ENCODE measurements at places on chromosomes 4 and X.
A peak's percentile ranks its signal among the peaks of the same experiment; 100 is the strongest.

DNA sequence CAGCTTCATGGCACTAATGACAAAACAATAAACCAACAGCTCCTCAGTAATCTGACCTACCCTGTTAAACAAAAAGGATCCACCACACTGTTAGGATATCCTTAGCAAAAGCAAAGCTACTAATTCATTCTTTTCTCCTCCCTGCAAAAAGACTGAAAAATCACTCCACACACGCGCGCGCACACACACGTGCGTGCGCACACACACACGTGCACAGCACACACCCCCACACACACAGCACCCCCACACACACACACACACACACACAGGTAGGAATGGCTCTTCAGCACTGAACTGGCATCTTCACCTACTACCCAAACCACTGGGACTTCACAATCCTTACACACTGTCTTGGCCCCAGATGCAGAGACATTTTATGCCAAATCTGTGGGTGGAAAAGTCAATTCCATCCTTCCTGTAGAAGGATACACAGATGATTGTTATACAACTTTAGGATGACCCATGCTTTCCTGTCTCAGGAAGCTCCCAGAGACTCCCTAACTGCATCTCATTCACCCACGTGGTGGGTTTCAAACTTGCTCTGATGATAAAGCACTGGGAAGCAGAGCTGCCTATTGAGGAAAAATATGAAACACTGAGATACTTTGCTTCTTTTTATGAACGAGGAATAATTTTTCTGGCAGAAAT lies 102.5 kb downstream of the TSPAN5 start:
- DNase-seq: no peak

DNA sequence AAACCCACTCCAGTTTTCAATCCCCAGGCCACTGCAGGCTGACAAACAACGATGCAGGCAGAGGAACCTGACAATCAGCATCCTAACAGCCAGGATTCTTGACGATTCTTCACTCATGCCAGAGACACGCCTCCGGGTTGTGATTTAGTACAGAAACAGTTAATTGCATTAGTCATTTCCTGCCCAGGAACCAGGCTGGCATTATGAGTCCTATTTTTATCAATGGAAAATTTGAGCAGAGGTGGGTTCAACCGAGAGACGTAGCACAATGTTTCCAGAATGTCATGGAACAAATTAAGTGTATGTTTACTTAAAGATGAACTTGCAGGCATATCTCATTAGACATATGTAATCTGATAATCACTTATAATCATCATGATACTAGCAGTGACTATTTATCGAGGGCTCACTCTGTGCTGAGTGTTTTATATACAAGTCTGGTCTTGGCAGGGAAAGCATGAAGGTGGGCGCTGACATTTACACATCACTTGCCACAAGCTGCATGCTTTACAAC lies 159.7 kb downstream of the NSUN7 start:
- DNase-seq: no peak

DNA sequence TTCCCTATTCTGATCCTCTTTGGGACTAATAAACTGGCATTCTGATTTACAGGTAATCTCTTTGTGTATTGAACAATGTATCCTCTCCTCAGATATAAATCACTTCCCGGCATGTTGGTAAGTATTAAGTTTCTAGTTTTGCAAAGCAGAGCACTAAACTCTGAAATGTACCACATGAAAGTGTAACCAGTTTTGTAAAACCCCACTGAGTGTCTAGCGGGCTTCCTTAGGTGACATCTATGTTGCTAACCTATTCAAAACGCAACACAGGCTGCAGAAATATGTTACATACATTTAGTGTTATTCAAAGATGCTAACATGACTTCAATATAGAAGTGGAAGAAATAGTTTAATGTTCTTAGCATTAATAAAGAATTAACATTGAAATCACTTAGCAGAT lies 25.2 kb downstream of the DNAJB14 start:
- DNase-seq: no peak

- no peak for DNase-seq
Measured at GRCh38 chrX:80879143-80879542, 69.5 kb upstream of the BRWD3 start.

DNA sequence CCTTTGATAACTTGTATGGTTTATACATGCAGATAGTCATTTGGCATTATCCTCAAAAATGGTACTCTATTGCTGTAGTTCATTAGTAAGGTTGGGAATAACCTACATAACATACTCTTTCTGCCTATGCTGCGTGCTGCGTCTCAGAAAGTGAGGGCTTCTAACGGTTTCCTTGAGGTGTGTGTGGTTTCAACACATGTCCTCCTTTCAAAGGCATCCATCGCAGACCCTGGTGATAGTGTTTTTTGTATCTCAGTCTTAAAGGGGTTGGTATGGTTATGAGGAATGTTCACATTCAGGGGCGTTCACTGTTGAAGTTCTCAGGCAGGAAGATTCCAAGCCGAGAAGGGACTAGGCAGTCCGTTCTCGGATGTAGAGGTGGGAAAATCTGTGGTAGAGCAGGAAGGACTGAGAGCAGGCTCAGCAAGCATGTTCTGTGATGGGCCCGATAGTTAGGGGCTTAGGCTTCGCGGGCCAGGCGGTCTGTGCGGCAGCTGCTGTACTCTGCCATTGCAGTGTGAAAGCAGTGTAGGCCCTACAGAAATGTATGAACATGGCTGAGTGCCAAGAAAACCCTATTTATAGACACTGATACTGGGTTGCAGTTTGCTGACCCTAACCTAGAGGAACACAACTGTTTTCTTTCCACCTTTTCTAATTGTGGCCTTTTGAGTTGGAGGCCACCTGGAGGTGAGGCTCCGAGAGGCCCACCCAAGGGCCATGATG lies 123.2 kb downstream of the GPR143 start:
- DNase-seq: peak; percentile 27

GRCh38 chrX:56728752-56729151 lies 291 bp upstream of the NBDY start:
- DNase-seq: peak; percentile 76

- no peak for DNase-seq
Measured at GRCh38 chr4:84753321-84753972, 170.5 kb downstream of the CDS1 start.

DNA sequence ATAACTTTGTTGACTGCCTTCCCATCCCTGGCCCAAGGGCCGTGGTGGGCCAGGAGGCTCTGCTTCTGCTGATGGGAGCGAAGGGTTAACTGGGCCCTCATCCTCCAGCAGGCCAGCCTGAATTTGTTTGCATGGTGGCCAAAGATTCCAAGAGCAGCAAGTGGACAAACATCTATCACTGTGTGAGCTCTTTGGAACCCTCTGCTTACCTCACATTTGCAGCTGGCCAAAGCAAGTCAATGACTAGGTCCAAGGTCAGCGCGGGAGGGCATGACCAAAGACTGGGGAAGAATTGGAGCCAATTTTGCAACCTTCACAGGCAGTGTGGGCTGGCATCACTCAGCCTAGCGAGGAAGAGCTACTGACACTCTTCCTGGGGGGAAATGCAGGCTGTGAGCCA lies 67.8 kb upstream of the ATP6AP2 start:
- DNase-seq: no peak

DNA sequence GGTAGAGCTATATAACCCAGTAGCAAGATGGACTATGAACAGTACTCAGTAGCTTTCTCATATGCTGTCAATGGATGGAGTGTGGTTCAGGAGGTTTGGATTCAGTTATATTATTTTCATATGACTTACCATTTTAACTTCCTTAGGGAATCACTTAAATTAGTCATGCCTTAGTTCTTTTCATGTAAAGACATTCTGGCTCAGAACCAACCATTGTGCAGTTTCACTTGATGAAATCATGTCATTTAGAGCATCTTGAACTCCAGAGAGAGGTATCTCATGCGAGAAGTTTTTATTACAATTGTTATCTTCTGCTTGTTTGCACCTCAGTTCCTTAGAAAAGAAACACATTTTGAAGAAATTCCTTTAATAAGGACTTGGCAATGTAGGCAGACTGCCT lies 55.8 kb downstream of the IL1RAPL2 start:
- DNase-seq: no peak

- DNase-seq: no peak
Measured at GRCh38 chr4:62399242-62399641, 1199.1 kb downstream of the ADGRL3 start.

GRCh38 chrX:109487640-109488039 lies 5.8 kb upstream of the GUCY2F start:
- DNase-seq: no peak

- DNase-seq: peak; percentile 78
Measured at GRCh38 chrX:69503782-69504625, at the start of gene NALF2. NALF2 (plus strand) TSS chrX:69504326; CDS start chrX:69505283, 957 bp downstream.

GRCh38 chr4:53505947-53506346 lies 85.3 kb downstream of the LNX1 start:
- no peak for DNase-seq

GRCh38 chr4:81786063-81786763 lies 314.5 kb upstream of the RASGEF1B start:
- peak; percentile 92 for DNase-seq

DNA sequence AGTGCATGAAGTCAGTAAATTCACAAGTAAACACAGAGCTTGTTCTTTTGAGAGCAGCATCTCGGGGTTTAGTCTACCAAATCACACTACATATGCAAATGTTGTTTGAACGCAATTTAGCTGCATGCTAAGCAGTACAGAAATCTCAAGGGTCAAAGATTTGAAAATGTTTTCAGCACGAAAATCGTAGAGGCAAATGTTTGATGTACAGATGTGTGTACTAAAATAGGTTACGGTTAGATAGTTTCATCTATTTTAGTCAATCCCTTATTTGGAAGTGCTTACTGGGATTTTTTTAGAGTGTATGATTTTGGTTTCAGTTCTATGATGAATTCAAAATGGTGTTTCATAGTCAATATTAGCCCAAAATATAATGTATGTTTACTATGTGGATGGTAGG lies 1928.2 kb upstream of the TENM3 start:
- DNase-seq: no peak

GRCh38 chrX:129522184-129523078 lies 859 bp downstream of the SMARCA1 start:
- DNase-seq: peak; percentile 42

GRCh38 chr4:82493721-82494425 lies 63.5 kb downstream of the ENOPH1 start:
- DNase-seq: no peak
